ENCODE measurements at places on chromosomes 4 and X.

DNA sequence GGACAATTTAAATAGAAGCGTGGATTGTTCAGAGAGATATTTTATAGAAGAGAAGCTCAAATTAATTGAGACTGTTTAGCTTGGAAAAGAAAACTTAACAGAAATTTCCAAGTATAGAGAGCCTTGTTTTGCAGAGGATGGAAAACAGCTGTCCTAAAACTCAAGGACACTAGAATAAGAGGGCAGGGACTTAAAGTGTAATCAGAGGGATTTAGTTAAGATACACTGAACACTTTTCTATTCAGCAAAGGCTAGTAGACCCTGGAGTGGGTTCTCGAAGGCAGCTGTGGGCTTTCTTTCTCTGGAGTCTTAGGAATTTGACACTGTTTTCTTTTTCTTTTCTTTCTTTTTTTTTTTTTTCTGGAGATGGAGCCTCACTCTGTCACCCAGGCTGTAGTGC, 92.7 kb upstream of the ARX start:
- no peak for DNase-seq

DNA sequence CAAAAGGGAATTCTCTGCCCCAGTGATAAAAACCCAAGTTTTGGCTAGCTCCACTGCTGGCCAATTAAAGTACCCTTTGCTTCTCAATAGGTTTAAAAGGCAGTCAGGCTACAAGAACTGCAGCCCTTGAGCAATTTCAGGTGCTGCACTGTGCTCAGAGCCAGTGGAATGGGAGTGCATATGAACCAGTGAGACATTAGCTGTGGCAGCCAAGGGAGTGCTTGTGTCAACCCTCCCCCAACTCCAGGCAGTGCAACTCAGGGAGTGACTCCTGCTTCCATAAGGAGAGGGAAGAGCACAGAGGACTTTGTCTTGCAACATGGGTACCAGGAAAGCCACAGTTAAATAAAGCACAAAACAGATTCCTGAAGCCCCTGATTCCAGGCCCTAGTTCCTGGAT, 61.6 kb upstream of the VAMP7 start:
- DNase-seq = no peak

- DNase-seq = no peak
Measured at GRCh38 chrX:55714161-55714560, 3.4 kb upstream of the RRAGB start.

- DNase-seq = no peak
Measured at GRCh38 chr4:113788888-113789287, 27.4 kb upstream of the CAMK2D start.

DNA sequence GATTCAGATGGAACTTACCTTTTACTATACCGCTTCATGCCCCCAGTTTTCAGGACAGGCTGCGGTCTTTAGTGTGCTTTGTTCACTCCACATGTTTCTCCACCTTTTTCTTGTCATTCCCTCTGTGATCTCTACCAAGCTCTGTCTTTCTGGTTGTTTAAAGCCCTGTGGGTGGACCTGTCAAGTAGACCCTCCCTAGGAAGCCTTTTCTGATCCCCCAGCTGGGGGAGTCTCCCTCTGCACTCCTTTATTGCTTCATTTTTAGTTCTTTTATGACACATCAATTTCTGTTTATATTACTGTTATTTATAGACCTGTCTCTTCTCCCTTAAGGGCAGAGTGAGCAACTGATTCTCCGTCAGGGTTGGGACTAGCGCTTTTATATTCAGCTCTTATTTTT, 150.2 kb downstream of the C4orf33 start:
- DNase-seq = no peak

DNA sequence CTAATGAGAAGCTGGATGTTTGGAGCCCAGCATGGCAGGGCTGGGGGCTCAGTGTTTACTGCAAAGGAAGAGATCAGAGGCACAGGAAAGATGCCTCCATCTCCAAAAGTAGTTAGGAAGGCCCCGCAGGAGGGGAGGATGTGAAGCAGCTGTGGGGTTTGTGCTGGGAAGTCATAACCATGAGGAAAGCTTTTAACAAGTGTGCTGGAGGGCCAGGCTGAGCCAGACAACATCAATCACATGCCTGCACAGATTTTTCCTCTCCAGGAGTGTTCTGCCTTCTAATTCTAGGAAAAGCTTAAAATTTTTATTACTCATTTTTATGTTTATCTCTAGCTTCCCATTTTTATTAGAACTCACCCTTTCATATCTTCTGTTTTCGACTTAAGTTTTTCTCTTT, 65.4 kb downstream of the GPR82 start:
- DNase-seq = no peak

DNA sequence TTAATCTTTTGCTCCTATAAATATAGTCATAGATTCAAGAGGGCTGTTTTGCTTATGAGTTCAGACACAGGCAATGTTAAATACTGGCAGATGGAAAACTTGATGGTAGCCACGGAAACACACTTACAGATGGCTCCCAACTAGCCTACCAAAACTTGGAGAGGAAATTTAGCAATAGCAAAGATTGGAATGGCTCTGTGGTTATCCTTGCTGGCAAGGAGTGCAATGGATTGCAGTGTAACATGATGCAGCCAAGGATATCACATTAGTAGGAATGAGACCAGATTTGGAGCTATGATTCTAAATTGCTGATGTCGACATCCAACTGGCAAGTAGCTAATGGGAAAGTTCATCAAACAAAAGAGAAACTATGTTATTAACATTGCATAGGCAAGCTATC, 791.0 kb upstream of the DIAPH2 start:
- no peak for DNase-seq

- DNase-seq = peak; percentile 33
Measured at GRCh38 chrX:154436374-154436982, 476 bp upstream of the GDI1 start.

- DNase-seq = no peak
Measured at GRCh38 chr4:109676886-109677285, 26.4 kb downstream of the CASP6 start.

DNA sequence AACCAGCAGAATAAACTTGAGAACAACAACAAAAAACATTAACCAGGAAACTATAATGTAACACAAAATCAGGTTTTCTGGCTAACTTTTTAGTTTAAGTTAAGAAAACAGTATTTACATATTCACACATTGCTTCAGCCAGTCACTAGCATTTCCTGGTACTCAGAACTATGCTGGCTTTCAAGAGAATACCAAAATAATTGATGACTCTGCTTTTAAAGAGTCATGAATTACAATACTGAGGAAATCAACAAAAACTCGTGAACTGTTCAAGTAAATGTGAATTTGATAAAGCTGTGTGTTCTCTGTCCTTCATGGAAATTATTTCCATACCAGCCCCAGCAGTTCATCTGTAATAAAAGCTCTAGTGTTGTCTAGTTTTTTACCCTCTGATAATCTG, 27.4 kb downstream of the PRSS12 start:
- no peak for DNase-seq

GRCh38 chrX:50157545-50158135, 43.2 kb downstream of the AKAP4 start:
- DNase-seq = no peak

DNA sequence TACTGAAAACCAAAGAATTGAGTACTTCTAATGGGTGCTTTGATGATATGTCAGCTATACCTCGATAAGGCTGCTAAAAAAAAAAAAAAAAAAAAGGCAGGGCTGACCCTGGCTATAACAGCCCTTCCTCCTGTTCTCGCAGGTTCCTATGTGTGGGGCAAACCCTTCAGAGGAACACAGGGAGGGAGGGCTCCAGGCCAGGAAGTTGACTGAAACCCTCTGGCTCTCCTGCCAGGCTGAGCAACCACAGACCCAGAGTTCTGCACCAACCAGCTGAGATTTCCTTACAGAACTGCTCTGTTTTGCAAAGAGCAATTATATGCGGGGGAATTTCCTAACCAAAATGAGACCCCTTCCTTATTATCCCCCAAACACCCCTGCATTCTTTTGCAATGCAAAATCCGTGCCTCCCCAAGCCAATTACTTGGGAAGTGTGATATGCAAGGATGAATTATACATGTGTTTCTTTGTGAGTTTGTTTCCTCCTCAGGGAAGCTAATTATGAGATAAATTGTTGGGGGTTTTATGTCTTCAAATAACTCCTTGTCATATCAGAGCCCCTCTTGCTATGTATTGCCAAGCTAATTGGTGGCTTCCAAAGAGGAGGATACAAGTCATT, 45.6 kb downstream of the PDHA1 start:
- no peak for DNase-seq

GRCh38 chrX:7163146-7163677, 15.3 kb upstream of the PUDP start:
- no peak for DNase-seq

DNA sequence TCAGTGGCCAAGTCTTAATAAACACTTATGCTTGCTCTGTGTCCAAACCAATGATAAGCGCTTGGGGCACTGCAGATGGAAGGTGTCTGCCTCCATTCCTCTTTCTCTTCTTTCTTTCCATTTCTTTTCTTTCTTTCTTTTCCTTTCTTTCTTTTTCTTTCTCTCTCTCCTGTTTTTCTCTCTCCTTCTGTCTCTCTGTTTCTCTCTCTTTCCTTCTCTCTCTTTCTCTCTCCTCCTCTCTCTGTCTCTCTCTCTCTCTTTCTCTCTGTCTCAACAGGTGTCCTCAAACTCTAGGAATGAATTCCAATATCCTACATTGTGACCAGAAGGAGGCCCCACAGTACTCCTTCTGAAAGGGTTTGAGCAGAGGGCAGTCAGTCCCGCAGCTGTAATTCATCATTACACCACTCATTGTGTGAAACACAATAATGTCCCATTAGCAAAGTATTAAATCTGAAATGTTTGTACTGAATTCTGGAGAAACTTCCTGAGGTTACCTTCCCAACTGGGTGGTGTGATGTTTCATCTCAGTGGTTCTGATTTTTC, 66.5 kb upstream of the PAGE1 start:
- DNase-seq = no peak

GRCh38 chr4:184756399-184756798, 22.5 kb upstream of the CENPU start:
- DNase-seq = no peak

DNA sequence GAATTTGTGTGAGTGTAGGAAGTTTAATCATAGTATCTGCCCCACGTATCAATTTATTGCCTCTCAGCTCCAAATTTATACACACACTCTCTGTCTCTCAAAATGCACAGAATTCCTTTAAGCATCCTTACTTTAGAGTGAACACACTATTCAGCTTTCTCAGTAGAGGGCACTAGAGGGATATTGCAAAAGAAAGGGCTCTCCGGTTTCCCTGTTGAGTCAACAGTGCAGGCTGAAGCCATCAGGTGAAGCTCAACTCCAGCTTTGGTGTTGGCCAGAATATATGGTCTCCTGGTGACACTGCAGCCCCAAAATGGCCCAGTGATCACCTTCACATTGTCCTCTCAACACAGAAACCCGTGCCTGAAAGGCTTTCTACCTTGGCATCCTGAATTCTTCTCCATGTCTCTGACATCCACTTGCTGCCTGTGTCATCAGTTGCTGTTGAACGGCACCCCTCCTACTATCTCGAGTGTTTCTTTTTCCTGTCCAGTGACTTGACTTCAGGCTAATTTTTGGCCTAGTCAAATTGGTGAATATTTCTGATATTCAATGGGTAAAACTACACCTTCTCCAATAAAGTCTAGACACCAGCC, 670.5 kb downstream of the GABRG1 start:
- peak; percentile 2 for DNase-seq

DNA sequence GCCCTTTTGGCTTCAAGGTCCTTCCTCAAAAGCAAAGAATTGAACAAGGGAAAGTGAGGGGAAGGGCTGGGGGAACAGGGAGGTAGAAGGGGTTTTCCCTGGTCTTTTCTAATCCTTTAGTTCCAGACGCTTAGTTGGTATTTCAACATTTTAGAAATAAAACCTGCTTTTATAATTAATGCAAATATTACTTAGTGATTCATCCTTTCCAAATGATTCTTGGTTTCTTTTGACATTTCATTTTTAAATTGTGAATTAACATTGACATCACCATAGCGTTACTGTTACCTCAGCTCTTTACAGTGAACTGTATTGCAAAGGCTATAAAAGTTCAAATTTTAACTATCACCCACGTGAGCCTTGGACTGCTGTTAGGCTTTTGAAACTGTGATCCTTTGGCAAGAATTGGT, 20.9 kb downstream of the NFKB1 start:
- no peak for DNase-seq

- DNase-seq = peak; percentile 35
Measured at GRCh38 chrX:7170898-7171297, 22.9 kb upstream of the PUDP start.

DNA sequence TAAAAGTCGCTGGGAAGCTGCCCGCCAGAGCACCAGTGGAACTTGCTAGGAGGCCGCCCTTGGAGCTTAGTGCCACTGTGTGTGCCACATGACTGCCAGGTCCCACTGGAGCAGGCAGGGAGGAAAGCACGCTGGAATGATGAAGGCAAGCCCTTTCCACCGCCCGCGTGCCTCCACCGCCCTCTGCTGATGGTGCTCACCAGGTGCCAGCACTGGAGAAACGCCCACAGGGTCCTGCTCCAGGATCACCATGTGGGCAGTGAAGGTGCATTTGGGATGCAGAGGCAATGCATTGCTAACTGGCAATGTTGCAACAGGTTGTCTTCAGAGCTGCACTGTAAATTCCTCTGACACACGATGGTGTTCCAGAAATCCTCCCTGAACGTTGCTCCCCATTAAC, 76.3 kb downstream of the SHROOM2 start:
- no peak for DNase-seq

DNA sequence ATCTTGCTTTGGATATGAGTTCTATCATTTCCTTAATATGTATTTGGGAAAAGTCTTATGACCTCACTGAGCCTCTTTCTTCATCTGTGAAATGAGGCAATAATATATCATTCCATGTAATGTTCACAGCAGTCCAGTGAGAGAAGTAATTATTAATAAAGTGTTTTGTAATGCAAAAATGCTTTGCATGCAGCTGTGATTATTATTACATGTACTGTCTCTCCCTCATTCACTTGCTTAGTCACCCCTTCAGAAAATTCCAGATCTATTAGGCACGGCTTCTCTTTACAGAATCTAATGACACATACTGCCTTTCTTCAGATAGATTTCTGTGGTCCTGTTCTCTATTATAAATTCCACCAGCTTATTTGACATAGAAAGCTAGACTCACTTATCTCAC, 53.5 kb upstream of the FGF13 start:
- DNase-seq = no peak

DNA sequence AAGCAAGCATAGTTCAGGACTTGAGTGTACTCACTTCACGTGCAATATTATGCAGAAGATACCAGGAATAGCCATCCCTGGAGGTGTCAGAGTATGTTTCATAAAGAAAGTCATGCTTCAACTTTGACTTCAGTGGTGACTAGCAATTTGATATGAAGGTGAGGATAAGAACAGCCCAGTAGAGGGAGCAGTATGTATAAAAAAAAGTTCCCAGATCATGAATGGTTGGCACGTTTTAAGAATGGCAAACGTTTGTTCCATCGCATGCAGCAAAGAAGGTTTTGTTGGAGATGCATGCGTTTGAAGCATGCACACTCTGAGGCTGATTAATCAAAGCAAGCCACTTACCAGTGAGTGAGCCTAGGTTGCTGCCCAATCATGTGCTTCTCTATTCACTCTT, 33.5 kb upstream of the SLITRK4 start:
- DNase-seq = no peak

DNA sequence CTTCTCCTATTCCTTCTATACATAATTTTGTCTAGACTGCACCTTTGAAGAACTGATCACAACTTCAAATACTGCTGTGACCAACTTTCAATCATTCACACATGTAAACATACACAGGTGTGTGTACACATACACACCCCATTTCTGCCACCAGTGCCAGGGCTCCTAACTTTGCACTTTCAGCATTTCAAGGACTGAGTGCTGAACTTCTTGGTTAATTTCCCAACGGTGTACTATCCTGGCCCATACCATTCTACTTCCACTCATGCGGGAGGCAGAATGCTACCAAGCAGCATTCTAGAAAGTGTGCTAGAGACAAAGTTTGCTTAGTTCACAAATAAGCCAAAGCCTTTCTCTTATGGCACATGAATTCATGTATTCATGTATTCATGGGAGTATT, 51.2 kb downstream of the RPGR start:
- DNase-seq = no peak
